ENCODE measurements at places on chromosomes 4 and X.

DNA sequence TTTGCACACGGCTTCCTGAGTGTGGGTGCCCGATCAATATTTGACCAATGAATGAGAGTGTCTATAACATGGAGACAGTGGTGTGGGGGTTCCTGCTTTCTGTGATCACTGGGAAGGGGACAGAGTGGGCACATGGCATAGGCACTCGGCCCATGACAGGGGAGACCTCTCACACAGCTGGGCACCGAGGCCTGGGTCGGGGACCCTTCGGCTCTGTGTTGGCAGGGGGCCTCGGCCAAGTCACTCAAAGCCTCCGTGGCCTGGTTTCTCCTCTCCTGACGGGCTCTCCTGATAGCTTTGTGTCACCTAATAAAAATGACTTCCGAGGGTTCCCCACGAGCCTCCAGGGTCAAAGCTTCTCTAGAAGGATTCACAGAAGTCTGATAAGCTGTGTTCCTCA lies 43.9 kb upstream of the PSAPL1 start:
- DNase-seq, result no peak

GRCh38 chr4:177384856-177385397 lies 57.3 kb downstream of the AGA start:
- DNase-seq, result no peak

DNA sequence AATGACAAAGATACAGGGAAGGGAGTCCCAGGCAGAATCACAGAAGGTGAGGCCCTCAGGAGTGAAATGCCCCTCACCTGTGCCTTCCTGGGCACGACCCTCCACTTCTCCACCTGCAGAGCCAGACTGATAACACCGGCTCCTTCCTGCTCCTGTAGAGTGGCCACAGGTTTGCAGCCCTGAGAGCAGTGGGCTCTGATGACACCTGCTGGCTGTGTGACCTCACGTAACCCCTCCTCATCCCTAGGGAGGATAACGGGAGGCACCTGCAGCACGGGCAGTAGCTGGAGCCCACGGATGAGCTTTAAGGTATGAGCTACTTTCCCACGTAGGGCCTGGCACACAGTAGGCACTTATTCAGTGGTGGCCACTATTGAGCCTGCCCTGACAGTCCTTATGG lies 25.5 kb upstream of the MAN2B2 start:
- no peak for DNase-seq

DNA sequence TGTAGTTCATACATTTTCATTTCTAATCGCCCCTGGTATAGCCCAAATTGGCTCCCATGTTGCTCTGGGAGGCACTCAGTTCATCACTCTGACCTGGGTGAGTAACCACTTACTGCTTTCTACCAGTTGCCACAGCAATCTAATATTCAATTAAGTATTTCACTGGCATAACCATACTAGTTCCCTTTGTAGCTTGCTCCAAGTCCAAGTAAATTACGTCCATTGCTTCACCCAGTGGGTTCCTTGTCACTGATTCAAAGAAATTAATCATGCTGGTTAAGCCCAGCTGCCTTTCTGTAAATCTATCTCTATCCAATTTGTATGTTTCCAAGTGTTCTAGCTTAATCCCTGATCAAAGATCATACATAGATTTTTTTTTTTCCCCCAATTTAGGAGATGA lies 92.0 kb upstream of the CBR4 start:
- DNase-seq, result no peak

GRCh38 chr4:174663216-174663615 lies 140.9 kb upstream of the HPGD start:
- no peak for DNase-seq

- DNase-seq, result no peak
These were observed 36.7 kb upstream of the H2AZ1 start for GRCh38 chr4:99986792-99987191.

DNA sequence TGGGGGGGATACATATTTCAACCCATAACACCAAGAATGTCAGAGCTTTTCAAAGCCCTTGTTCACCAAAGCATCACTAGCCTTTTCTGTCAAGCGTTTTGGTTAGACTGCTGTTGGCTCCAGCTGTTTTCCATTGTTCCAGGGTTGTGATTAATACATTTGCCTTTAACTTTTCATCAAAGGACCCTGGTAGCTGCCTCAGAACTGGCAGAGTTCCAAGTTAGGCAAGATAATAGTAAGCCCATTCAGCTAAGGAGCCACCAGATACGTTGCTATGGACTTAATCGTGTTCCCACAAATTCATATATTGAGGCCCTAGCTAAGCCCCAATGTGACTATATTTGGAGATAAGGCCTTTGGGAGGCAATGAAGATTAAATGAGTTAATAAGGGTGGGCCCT lies 37.1 kb downstream of the ENOPH1 start:
- DNase-seq, result no peak

GRCh38 chrX:39581411-39581810 lies 516.3 kb downstream of the BCOR start:
- no peak for DNase-seq

DNA sequence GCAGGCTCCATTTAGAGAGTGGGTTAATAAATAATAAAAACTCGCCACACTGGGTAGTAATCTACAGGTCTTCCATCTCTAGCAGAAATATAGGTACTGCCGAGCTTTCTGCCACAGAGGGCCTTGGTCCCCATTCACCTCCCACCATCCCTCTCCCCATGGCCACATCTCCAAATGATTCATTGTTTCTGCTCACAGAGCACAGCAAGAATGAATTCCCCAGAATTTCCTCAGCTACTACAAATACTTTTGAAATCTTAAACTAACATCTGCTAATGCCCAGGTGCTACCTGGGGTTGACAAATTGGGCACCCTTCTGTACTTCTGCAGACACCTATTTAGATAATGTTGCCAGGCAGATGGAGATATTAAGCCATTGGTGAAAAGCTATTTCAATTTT lies 5.1 kb downstream of the PHEX start:
- DNase-seq, result no peak

DNA sequence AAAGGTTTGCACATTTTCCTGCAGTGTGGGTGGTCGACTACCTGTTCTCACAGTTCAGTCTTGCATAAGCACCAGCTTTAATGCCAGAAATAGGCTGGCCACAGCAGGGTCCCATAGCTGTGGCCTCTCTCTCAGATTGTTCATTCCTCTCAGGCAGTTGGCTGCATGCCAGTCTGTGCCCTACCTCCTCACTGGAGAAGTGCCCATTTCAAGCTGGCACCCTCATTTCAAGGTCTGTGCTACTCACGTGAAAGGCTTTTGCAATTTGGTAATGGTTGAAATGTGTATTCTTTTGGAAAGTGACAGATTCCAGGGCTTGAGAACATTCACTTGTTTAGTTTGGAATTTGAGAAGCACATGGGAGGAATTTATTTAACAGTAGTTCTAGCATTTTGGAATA lies 28.9 kb upstream of the MTMR1 start:
- peak; percentile 68 for DNase-seq

DNA sequence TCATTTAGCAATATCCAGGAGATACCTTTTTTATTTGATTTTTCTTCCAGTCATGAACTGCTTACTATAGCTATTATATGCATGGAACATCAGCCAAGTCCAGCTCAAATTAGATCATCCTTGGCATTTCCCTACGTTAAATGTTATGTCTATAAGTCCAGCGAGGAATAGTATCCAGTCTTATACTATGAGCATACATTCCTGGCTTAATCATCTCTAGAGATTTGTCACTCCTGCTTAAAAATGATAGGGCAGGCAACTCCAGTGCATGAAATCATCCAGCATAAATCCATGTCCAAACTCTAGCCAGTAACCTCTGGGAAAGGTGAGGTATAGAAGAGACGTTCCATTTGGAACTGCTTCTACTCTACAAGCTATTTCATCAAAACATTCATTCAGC lies 126.7 kb upstream of the VCX2 start:
- no peak for DNase-seq

DNA sequence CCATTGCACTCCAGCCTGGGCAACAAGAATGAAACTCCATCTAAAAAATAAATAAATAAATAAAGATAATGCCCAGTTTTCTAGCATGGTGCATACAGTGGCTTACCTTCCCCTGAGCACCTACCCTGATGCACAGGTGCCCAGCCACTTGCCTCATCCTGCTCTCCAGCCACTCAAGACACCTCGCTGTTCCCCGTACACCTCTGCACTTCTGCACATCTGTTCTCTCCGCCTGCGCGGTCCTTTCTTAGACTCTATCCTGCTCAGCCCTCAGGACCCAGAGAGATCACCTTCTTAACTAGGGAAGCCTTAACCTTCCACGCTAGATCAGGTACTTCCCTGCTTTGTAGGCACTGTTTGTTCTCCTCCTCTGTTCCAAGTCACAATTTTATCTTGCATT lies 2.9 kb downstream of the EVC start:
- DNase-seq, result no peak

- no peak for DNase-seq
These were observed 9.7 kb upstream of the IQCM start for GRCh38 chr4:149825336-149825735.

DNA sequence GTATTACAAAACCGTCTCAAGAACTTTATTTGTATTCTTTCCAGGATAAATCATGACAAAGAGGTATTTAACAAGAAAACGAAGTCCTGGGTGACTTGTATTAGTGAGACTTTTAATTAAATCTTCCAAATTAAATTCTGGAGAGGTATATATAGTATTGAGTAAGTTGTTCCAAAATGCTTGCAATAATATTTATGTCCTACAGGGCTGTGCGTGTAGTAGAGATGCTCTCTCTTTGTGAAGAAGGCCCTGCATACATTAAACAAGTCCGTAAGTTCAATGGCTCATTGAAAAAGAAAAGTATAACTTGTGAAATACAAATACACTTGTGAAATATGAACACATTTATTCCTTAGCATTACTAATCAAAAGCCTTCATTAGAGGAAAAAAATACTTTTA lies 211.4 kb downstream of the ARHGAP24 start:
- DNase-seq, result no peak

DNA sequence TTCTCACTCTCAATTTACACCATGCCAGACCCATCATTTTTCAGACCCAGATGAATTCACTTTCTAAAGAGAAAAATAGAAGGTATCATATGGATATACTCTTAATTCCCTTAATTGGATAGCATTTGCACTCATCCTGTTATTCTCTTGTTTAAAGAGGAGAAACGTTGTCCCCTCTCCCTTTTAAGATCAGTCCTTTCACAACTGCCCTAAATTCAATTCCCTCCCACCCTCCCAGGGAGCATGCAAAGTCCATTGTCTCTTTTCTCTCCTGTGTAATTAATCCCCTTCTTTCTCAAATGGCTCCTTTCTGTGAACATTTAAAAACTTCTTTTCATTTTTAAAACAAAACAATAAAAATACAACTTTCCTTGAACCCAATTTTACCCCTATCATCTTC lies 124.7 kb upstream of the TLL1 start:
- no peak for DNase-seq

- no peak for DNase-seq
These were observed 991.3 kb downstream of the FSTL5 start for GRCh38 chr4:161172396-161173026.

- DNase-seq, result no peak
These were observed 1827.2 kb downstream of the ARAP2 start for GRCh38 chr4:34417160-34417559.

GRCh38 chrX:151765026-151765425 lies 30.5 kb downstream of the CNGA2 start:
- no peak for DNase-seq

GRCh38 chr4:106588891-106589290 lies 220.3 kb upstream of the GIMD1 start:
- DNase-seq, result no peak

DNA sequence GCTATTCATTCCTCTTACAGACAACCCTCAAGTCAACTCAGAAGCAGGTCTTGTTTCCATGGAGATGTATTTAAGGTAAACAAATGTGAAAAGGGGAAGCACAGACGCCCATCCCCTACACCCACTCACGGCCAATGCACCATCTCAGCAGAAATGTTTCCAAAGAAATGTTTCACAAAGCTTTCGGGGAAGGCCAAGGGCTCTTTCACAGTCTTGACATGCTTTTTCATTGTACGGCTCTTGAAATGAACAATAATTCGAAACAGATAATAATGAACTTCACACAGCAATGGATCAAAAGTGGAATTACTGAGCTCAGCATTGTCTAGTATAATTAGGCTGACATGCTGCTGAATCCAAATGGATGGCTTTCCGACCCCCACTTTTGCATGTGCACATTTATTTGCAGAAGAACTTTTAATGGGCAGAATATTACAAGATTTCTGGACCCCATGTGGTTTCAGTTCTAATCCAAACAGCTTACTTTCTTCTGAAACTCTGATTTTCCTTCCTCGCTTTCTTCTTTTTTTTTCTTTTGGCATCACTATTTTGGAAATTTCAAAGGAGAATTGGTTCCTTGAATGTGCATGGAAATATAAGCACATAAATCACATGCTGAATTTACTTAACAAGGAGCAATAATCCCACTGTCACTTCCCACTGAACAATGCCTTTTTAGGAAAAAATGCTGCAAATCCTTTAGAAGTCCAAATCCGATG lies 160.9 kb downstream of the SMIM20 start:
- DNase-seq, result no peak

GRCh38 chrX:70907900-70908299 lies 611 bp downstream of the TEX11 start:
- DNase-seq, result no peak

- DNase-seq, result no peak
These were observed 252.3 kb upstream of the PSAPL1 start for GRCh38 chr4:7687006-7687405.

DNA sequence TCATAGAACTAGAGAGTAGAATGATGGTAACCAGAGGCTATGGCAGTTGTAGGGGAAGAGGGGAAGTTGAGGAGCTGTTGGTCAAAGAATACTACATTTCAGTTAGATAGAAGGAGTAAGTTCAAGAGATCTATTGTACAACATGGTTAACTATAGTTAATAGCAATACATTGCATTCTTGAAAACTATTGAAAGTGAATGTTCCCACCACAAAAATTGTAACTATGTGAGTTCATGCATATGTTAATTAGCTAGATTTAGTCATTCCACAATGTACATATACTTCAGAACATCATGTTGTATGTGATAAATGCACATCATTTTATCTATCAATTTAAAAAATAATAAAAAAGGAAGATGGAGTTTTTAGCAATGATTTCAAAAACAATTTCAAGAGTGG lies 125.3 kb upstream of the IL15 start:
- DNase-seq, result no peak

- no peak for DNase-seq
These were observed 32.0 kb downstream of the BCLAF3 start for GRCh38 chrX:19958552-19959486.

GRCh38 chr4:4320951-4321714 lies 31.1 kb downstream of the ZBTB49 start:
- no peak for DNase-seq

GRCh38 chr4:140137671-140138070 lies 16.3 kb downstream of the MAML3 start:
- no peak for DNase-seq

Measured in DMS79 treated with DMSO at 0.1 percent for 48 hours (cell line).